ENCODE measurements at places on chromosomes 4 and X.

- no peak for DNase-seq
Observed at GRCh38 chr4:111066887-111067286, 444.0 kb upstream of the PITX2 start.

DNA sequence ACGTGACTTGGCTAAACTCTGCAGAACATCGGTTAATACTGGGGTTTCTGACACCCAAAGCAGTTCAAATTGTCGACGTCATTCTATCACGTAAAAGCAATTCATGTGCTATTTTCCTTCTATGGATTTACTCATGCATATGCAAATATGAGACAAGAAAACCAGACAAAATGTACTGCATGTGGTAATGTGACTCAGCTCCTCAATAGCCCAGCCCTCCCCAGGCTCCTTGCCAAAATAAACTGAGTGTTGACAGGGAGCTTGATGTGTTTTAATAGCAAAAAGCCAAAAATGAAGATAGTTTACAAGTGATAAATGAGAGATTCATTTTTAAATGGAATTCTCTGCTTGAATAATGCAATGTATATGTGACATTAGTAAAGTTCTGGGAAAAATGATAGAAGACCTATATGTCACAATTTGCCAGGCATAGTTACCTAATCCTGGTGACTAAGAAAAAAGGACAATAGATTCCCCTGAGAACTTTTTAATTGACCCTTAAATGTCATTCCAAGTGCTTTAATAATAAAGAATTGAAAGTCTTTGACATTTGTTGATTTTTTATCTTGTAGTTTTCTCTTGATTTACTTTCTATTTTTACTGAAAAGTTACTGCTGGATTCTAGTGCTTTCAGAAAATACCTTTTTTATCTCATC lies 1700.6 kb upstream of the TENM3 start:
- no peak for DNase-seq

DNA sequence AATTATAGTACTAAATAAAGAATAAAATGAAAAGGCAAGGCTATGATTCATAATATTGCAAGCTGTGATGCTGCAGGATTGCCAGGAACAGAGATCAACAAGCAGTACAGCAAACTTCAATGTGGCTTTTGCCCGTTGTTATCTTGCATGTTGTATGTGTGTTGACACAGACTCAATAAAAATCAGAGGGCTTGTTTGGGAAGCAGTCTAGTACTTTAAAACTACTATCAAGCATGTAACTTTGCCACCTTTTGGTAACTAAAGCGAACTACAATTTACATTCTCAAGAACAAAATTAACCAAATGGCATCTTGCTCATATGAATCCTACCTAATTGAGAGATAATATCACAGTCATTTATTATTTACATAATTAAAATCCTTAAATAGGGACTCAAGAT lies 79.8 kb upstream of the GPM6A start:
- DNase-seq: no peak

- DNase-seq: no peak
Observed at GRCh38 chrX:4754878-4755604, 1041.6 kb upstream of the PRKX start.

DNA sequence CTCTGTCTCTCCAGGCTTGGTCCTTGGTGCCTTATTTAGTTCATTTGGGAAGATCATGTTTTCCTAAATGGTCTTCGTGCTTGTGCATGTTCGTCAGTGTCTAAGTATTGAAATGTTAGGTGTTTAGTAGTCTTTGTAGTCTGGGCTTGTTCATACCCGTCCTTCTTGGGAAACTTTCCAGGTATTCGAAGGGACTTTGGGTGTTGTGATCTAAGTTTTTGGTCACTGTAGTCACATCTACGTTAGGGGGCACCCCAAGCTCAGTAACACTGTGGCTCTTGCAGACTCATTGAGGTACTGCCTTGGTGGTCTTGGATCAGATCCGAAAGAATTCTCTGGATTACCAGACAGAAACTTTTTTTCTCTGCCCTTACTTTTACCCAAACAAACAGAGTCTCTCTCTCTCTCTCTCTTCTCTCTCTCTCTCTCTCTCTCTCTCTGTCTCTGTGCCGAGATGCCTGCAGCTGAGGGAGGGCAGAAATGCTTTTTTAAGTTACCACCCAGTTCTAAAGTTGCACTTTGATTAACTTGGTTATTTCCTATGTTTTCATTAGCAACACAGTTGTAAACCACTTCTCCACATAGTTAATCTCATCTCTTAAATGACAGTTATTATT lies 67.6 kb upstream of the SLC7A3 start:
- no peak for DNase-seq

DNA sequence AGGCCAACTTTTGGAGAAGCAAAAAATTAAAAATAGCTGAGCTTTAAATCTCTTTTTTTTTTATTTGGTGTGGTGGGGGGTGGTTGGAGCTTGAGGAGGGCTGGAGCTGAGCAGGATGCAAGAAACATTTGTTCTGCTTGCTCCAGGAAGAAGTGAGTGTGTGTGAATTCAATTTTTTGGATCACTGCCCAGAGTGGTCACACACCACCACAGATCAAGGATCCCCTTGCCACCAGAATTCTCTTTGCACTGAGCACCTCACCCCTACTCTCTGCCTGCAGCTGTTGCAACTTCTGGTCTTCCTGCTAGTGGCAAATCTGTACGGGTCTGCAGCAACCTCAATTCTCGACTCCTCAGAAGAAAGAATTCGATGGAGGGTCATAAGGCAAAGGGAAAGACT lies 19.9 kb upstream of the PLP1 start:
- DNase-seq: no peak

GRCh38 chr4:10677796-10678497 lies 6.6 kb downstream of the CLNK start:
- DNase-seq: no peak

GRCh38 chr4:160184884-160185283 lies 1082.0 kb downstream of the RAPGEF2 start:
- no peak for DNase-seq

- no peak for DNase-seq
Observed at GRCh38 chr4:144202081-144202480, 61.6 kb upstream of the GYPA start.

- DNase-seq: no peak
Observed at GRCh38 chrX:72392816-72393800, 87.4 kb upstream of the CITED1 start.

GRCh38 chr4:61173799-61174198 lies 26.3 kb upstream of the ADGRL3 start:
- DNase-seq: no peak

DNA sequence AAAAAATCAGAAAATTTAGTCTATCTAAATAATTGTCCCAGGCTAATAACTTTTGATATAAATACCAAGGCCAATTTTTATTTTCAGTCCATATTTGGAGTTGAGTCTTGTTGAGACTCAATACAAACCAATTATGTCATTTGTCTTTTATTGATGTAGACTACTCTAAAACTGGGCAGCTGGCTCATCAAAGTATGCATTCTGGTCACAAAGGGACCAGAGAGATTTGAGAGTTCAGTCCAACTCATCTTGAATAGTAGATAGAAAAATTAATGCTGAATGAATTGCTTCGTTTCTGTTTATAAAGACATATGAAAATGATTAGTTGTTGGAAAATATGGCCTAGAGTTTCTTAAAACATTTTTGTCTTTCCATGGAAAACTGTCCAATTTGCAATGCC lies 412.5 kb upstream of the KLHL4 start:
- DNase-seq: no peak

DNA sequence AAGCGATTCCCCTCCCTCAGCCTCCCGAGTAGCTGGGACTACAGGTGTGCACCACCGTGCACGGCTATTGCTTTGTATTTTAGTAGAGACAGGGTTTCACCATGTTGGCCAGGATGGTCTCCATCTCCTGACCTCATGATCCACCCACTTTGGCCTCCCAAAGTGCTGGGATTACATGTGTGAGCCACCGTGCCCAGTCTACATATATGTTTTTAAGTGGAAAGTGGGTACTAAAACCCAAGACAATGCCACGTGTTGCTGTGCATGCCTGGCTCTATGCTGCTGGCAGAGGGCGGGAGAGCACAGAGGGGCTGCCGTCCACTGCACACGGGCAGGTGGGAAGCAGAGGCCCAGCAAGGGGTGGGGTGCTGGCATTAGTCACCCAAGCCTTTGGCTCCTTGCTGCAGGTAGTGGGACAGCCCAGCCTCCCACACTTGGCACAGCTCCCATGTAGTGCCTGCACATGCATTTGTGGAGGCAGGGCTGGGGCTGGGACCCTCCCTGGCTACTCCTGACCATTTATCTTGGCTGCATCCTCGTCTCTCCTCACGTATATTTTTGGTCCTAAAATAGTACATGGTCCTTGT lies 3.5 kb downstream of the EMD start:
- DNase-seq: no peak

DNA sequence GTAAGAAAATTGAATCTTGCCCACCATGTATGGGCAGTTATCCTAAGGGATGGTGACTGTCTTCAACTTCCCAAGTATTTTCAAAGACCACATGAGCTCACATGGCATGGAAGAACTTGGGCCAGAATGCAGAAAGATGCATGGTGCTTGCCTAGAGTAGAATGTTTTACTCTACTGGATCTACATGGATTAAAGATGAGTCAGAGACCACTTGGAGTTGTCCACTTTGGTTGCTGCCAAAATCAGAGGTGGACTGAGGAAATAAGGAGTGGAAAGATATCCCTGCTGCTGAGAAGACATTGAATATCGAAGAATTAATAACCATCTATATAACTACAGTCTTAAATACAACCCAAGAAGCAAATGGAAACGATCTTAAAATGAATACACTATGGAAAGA lies 498.1 kb downstream of the NLGN4X start:
- no peak for DNase-seq

GRCh38 chr4:99219479-99219878 lies 433 bp upstream of the ADH6 start:
- DNase-seq: no peak

DNA sequence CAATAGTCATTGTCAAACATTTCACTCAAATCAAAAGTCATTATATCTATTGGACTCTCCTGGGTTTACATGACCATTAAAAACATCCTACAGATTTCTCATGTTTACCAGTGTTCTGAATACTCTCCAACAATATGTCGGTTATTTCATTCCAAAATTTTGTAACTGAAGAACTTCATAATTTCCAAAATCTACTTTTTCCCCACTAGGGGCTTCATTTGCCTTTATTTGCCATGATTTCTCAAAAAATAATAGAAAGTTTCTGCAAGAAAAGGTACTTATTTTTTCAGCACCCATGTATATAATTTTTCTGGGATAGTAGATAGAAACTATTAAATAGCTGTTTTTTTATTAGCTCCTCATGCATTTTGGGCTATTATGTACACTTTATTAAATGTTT lies 49.0 kb downstream of the PRDM5 start:
- no peak for DNase-seq

DNA sequence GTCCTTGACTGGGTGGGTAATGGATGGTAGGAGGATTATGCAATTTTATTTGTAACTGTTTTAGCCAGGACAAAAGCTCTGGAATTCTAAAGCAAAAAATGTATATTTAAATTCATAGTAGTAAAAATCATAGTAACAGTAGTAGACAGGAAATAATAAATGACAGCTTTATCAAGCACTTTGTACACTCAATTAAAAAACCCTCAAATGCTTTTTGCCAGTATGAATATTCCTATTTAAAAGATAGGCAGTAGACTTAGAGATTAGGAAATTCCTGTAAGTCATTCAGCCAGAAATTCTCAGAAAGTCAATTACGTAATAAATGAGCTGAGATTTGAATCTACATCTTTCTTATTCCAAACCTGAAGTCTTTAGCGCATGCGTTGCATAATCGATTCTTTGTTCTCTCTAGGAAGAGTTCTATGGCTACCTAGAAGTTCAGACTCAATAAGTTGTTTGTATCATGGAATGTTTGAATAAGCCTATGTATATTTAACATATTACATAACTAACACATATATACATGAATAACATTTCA lies 2.5 kb downstream of the AADAT start:
- DNase-seq: no peak

GRCh38 chrX:17596546-17597205 lies 140.6 kb upstream of the SCML1 start:
- no peak for DNase-seq

DNA sequence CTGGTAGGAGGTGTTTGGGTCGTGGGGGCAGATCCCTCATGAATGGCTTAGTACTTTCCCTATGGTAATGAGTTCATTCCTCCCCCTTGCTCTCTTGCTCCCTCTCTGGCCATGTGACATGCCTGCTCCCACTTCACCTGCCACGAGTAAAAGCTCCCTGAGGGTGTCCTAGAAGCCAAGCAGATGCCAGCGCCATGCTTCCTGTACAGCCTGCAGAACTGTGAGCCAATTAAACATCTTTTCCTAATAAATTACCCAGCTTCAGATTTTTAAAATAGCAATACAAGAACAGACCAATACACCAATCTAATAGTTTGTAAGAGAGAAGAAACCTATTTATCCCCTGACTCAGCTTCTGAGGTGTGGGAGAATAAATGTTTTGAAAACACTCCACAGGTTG lies 60.5 kb downstream of the FGFBP1 start:
- DNase-seq: no peak

DNA sequence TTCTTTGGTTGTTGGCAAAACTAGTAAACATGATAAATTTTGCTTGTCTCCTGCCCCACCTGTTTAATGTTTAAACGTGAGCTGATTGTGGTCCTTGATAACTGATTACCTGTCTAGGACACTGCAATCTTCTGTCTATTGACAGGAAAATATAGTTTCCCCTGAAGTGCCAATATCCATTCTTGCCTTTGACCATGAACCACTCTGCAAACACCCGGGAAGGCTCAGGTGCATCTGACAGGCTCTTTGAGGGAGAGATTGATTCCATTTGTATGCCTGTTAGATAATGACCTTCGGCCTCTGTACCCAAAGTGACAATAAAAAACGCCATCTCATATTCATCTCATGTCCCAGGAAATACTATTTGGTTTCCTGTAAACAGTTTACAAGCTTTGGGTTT lies 453.0 kb downstream of the CENPC start:
- no peak for DNase-seq

DNA sequence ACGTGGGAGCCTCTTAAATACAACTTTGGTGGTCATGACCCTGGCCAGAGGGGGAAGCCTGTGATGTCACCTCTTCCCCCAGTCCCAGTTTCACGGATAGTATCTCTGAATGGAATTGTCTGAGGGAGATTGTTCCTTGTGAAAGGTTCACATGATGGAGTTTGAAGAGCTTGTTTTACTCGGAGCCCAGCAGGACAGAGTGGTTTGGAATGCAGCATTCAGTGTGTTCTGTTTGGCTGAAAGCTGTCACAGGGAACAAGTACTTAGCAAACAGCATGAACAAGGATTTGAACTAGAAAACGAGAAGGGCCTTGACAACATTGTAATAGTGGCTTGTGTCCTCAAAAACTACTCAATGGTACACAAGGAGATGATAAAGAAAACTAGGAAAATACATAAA lies 133.9 kb upstream of the CXorf66 start:
- DNase-seq: no peak

GRCh38 chrX:153474266-153474665 lies 3.9 kb upstream of the HAUS7 start:
- DNase-seq: no peak

Data from activated gamma-delta T cell treated with anti-CD3 and anti-CD28 coated beads, Interleukin-2, amount 50 U/mL, for 16 hours (primary cell).